Fibroblast of skin of right biceps (primary cell): ENCODE measurements at places on chromosomes 5 and 9.
A peak's percentile ranks its signal among the peaks of the same experiment; 100 is the strongest.

GRCh38 chr9:6827439-6828145 is 69.8 kb downstream of the KDM4C start:
- peak; percentile 57 for DNase-seq

- no peak for DNase-seq
Observed at GRCh38 chr5:17436761-17437221, 61.2 kb upstream of the TAF11L2 start.

GRCh38 chr9:23220957-23221356 is 605.1 kb downstream of the ELAVL2 start:
- no peak for DNase-seq

DNA sequence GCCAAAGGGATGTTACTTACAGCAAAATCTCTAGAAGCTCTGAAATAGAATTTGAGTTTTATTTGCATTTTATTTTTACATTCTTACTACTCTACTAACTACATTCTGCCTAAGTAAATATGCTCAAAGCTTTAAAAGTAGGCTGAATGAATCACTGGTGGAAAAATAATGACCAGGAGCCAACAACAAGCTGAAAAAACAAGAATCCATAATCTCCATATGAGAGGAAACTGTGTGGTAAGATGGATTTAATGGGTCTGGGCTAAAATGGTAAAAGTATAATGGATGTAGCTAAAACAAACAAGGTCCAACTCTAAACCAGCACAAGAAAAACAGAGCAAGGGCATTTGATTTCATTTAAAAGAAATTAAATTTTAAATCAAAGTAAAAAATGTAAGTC is 525.8 kb upstream of the FTMT start:
- peak; percentile 17 for DNase-seq
